Sciatic nerve (tissue), 2 donors: ENCODE measurements at places on chromosomes 7 and 10.

- no peak for DNase-seq
Measured at GRCh38 chr7:83782628-83783027, 133.7 kb upstream of the SEMA3E start.

- no peak for DNase-seq
Measured at GRCh38 chr7:94154858-94155257, 150.7 kb upstream of the BET1 start.

DNA sequence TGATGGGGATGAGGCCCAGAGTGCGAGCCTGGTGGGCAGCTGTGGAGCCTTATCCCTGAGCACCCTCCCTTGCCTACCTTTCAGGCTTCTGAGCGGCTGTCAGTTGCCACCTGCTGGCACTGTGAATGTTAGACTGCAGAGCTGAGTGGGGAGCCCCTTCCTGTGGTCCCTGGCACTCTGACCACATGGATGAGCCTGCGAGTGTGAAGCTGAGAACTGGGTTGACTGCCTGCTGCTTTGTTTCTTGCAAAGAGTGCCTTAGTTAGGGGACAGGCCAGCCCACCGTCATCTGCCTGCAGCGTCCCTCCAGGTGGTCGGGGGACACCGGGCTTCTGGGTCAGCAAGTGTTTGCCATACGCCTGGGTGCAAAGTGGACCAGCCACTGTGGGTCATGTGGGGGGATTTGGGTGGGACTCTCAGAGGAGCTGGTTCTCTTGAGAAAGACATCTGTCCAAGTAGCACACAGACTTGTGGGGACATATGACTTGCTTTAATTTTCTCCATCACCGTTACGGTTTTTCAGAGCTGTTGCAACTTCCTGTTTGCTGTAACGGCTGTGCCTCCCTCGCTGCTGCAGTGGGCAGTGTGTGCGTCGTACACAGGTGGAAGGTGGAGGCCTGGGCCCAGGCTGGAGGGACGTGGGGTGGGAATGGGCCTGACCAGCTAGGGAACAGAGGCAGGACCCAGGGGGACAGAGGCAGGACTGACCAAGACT is 13.7 kb downstream of the INPP5A start:
- peak; percentile 39 for DNase-seq

DNA sequence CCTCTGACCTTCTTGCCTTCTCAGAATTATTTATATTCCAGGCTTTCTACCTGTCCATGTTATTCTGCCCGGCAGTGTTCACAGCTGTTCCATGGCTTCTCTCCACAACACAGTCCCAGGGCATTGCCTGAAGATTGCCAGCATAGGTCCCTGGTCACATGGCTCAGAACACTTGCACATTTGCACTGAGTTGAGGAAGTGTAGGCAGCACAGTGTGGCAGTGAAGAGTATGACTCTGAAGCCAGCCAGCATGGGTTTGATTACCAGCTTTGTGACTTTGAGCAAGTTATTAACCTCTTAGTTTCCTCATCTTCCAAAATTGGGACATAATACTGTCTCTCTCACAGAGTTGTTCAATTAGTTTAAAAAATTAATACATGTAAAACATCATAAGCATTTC is 73.2 kb upstream of the NEUROD6 start:
- no peak for DNase-seq

DNA sequence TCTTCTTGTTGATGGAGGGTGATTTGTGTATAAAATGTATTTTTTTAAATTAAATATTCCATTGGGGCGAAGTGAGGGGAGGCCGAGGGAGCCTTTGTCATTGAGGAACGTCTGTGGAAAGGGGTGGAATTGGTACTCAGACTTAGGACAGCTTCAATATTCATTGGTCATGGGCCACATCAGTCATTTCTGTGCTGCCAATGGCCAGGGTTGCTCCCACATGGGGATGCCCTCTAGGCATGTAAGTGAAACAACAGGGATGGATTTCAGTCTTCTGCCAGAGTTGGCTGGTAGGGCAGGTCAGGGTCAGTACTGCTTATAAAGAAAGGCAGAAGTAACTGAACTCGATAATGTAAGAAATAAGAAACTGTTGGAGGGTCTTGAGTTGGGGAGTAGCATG is 47.2 kb downstream of the NEURL1 start:
- DNase-seq = no peak

- no peak for DNase-seq
Measured at GRCh38 chr7:46208635-46209525, 287.8 kb upstream of the IGFBP3 start.

GRCh38 chr10:123141791-123142700 is 5.9 kb upstream of the HMX2 start:
- no peak for DNase-seq

- DNase-seq = no peak
Measured at GRCh38 chr7:139526578-139527544, 3.4 kb downstream of the CLEC2L start.
